ENCODE measurements at places on chromosomes 7 and 10.
A peak's percentile ranks its signal among the peaks of the same experiment; 100 is the strongest.

GRCh38 chr7:157717211-157718174 lies 380.7 kb downstream of the DNAJB6 start:
- no peak for DNase-seq

DNA sequence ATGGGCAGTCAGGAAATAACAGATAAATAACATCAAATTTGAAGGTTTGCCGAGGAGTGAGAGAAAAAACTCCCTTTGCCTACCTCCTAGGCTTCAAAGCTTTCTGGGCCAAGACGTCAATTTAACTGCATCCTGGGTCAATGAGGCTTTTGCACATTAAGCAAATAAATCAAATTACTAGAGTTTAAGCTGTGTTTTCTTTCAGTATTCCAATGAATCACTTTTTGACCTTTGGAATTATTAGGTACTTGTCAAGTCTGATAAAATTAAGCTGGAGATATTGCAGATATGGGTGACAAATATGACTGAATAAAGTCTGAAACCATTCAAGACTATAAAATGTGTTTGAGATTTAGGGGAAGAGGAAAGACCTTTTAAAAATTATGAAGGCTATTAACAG lies 22.2 kb downstream of the GLUD1 start:
- no peak for DNase-seq

- peak; percentile 85 for DNase-seq
These were observed 243.2 kb downstream of the SNX10 start for GRCh38 chr7:26534649-26535482.

DNA sequence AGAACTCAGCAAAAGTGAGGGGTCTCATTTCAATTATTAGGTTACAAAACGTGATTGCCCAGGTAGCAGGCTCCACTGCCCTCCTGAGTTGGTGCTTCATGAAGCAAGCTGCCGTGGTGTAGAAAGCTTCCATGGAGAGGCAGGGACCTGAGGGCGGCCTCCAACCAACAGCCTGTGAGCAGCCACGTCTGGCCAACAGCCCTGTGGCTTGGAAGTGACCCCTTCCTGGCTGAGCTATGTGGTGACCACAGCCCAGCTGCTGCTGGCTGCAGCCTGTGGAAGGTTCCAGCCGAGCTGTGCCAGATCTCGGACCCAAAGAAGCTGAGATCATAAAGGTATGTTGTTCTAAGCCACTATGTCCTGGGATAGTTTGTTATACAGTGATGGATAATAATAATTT lies 122.5 kb upstream of the KLF6 start:
- no peak for DNase-seq

DNA sequence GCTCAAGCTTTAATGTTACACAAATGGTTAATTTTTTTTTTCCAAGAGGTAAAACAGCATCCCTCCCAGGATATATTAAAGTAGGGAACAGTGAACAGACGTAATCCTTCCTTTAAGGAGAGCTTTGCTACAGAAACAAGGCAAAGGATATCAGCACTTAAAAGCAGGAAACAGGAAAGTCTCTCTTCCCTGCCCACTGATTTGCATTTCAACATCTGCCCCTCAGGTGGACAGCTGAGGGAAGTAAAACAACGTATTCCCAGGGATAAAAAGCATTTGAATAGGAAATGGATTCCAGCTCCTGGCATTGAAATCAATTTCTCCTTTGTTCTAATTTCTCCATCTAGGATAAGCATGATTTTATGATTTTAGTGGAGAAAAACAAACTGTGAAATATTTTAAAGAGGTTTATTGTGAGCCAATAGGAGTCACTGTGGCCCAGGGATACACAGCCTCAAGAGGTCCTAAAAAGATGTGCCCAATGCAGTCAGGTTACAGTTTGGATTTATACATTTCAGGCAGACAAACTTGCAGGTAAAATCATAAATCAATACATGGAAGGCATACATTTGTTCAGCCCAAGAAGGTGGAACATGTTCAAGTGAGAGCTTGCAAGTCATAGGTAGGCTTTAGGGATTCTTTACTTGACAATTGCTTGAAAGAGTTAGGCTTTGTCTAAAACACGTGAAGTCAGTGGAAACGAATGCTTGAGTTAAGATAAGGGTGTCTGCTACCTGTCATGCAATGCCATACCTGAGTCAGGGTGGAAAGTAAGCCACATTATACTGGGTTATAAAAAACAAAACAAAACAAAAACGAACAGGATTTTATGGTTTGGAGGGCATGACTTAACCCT lies 286.2 kb upstream of the VWC2 start:
- no peak for DNase-seq

DNA sequence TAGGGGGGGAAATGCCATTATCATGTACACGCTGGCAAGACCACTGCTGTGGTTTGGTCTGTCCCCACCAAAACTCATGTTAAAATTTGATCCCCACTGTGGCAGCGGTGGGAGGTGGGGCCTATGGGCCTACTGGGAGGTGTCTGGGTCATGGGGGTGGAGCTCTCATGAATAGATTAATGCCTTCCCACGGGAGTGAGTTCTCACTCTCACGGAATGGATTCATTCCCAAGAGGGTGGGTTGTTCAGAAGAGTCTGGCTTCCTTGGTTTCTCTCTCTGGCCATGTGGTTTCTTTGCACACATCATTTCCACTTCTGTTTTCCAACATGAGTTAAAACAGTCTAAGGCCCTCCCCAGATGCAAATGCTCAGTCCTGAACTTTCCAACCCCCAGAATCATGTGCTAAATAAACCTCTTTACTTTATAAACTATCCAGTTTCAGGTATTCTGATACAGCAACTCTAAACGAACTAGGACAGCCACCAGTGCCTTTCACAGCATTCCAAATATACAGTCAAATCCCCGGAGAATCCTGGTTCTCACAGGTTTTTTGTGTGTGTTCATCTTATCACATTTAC lies 44.3 kb downstream of the SMURF1 start:
- DNase-seq: no peak

DNA sequence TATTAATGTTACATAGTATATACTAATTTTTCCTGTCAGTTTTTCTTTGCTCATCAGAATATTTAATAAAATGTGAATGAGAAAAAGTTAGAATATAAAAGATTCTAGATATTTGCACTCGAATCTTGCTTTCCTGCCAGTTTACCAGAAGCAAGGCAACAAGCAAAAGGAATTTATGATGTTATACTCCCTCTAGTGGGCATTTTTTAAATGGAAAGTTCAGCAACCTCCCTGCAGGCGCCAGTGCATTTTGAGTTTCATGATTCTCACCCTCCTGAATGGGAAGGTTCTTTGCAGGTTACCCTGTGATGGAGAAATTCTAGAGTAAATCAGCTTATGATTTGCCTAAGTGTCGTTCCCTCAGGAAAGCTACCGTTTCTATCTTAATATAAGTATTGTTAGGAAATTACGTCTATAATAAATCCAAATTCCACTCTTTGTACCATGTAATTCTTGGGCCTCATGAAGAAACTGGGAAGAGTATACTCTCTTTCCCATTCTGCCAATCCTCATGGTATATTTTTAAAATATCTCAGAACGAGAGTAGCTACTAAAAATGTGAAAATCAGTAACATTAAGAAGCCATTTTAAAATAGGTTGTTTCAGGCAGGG lies 350.0 kb downstream of the CRPPA start:
- peak; percentile 43 for DNase-seq

GRCh38 chr10:50216418-50216817 lies 34.9 kb downstream of the ASAH2 start:
- no peak for DNase-seq

- no peak for DNase-seq
These were observed 385.0 kb downstream of the KCNMA1 start for GRCh38 chr10:77252380-77253146.

- DNase-seq: no peak
These were observed 767 bp downstream of the TACR2 start for GRCh38 chr10:69415951-69416350.

- DNase-seq: no peak
These were observed 3.1 kb downstream of the DDC start for GRCh38 chr7:50562136-50562535.

DNA sequence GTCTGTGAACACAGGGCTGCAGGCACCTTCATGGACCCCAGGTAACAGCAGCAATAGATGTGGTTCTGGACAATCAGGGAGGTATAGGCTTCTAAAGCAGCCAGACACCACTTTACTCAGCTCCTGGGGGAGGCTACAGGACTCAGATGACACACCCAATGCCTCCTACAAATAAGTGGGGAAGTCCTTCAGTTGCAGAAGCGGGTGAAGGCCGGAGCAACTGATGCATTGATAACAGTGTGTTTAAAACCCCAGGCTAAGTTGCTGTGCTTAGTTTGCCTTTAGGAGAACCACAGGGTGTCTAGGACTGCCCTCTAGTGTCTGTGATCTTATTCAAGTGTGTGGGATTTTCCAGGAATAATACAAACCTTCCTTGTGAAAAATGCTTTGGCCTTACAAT lies 5.9 kb upstream of the ITGA8 start:
- no peak for DNase-seq

DNA sequence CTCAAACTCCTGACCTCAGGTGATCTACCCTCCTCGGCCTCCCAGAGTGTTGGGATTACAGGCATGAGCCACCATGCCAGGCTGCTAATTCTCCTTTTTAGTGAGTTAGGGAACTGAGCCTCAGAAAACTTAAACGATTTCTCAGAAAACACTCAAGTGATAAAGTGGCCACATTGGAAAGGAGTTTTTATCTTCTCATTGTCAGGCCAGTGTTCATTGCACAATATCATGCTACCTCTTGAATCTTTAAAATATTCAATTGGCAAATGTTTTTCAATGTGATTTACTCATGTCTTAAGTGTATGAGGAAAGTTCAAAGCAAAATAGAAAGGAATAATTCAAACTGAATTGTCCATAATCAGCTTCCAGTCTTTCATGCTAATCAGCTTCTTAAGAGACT lies 80.7 kb downstream of the ITGB8 start:
- no peak for DNase-seq

- no peak for DNase-seq
These were observed 39.4 kb downstream of the PLAU start for GRCh38 chr10:73950155-73950948.

GRCh38 chr10:110870823-110871297 lies 868 bp upstream of the PDCD4 start:
- no peak for DNase-seq

DNA sequence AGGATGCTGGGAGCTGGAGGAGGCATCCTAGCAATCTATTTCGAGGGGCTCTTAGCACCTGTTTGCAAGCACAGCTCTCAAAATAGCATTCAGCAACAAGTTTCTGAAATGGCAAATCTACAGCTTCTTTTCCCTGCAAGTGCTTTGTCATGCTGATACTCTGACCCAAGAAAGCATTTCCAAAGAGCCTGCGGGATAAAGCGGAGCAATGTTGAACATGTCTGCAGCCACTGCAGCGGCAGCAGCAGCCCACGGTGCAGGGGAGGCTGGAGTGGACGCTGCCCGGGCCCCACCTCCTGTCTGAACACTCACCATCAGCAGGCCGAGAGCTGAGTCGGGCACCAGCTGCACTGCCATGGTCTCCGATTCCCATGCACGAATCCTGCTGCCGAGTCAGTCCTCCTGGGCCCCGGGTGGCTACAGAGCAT lies 964 bp downstream of the FRMD4A start:
- peak; percentile 6 for DNase-seq

- DNase-seq: peak; percentile 31
These were observed 59.3 kb upstream of the COMTD1 start for GRCh38 chr10:75294866-75295701.

DNA sequence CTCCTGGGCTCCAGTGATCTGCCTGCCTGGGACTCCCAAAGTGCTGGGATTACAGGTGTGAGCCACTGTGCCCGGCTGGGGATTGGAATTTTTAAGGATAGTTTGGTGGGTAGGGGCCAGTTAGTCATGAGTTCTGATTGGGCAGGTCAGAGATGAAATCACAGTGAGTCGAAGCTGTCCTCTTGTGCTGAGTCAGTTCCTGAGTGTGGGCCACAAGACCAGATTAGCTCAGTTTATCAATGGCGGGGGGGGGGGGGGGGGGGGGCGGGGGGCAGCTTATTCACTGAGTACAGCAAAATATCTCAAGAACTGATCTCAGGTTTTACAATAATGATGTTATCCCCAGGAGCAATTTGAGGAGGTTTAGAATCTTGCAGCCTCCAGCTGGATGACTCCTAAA lies 11.6 kb upstream of the ERCC6 start:
- no peak for DNase-seq

- no peak for DNase-seq
These were observed 188.2 kb downstream of the KIF20B start for GRCh38 chr10:89889606-89890005.

- no peak for DNase-seq
These were observed 406.3 kb downstream of the GFRA1 start for GRCh38 chr10:115866691-115867090.

- no peak for DNase-seq
These were observed 124.5 kb downstream of the TMEM178B start for GRCh38 chr7:141198194-141198958.

- DNase-seq: no peak
These were observed 182.4 kb downstream of the PLXNA4 start for GRCh38 chr7:132393789-132394261.

DNA sequence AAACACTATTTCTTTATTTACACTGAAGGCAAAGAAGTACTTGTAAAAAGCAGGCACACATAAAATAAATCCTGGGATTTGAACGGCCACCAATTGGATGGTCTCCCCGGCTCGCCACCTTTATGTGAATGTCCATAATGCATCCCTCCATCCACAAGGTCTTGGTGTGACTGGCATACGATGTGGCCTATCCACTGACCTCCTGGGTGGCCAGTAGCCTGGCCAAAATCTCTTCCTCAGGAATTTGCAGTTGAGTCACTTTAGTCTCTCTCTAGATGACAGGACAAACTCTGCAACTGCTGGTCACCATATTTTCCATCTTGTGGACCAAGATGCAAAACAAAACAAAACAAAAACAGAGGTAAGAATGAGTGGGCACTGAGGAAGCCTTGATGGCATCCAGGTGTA lies 39.1 kb downstream of the CDK1 start:
- no peak for DNase-seq

- no peak for DNase-seq
These were observed 20.3 kb downstream of the UROS start for GRCh38 chr10:125802739-125803138.

- DNase-seq: no peak
These were observed 429.7 kb downstream of the ARL4A start for GRCh38 chr7:13117103-13117502.

GRCh38 chr10:128883231-128884032 lies 583.6 kb upstream of the MGMT start:
- no peak for DNase-seq

GRCh38 chr10:115857856-115858255 lies 415.1 kb downstream of the GFRA1 start:
- DNase-seq: no peak

GRCh38 chr10:29980084-29980483 lies 79.3 kb downstream of the JCAD start:
- DNase-seq: no peak

- no peak for DNase-seq
These were observed 17.1 kb upstream of the CPA1 start for GRCh38 chr7:130363026-130363847.

GRCh38 chr7:103632005-103632639 lies 186.1 kb upstream of the SLC26A5 start:
- no peak for DNase-seq

DNA sequence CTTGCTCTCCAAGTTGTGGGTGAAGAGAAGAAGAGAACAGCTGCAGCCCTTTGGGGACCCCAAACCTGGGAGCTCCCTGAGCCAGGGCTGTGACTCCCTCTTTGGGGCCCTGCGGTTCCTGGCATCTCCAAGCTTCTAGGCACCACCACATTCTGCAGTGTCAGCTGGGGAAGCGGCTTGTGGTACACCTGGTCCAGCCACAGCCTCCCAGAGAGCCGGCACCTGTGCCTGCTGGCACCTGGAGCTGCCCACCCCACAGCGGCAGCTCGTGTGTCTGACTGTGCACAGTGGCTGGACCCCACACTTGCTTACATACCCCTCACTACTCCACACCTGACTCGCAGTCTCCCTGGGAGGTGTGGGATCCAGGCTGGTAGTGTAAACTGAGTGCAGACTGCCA lies 23.5 kb downstream of the FAM241B start:
- DNase-seq: no peak

GRCh38 chr7:1073142-1073977 lies 14.6 kb upstream of the GPER1 start:
- no peak for DNase-seq
